ENCODE measurements at places on chromosomes 3 and 15.
A peak's percentile ranks its signal among the peaks of the same experiment; 100 is the strongest.

- DNase-seq, result peak; percentile 17
Measured at GRCh38 chr3:48851407-48851806, 3.7 kb upstream of the PRKAR2A start.

GRCh38 chr3:101851850-101852714 is 2.8 kb downstream of the NFKBIZ start:
- no peak for DNase-seq

- DNase-seq, result no peak
Measured at GRCh38 chr3:17945018-17945798, 202.8 kb upstream of the TBC1D5 start.

DNA sequence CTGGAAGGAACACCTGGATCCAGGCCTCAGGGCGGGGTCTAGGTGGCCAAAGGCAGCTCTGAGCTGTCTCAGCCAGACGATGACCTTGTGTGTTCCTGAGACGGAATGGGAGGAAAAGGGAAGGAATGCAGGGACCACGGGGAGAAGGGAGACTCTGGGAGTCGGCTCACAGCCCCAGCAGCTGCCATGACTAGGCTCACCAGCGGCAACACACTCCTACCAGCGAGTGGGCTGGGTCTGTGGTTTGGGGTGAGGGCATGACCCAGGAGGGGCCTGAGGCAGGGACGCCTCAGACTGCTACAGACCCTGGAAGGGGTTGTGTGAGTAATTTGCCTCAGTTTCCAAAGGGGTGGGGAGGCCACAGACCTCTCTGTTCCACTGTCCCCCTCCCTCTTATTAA is 19.8 kb downstream of the IQSEC1 start:
- DNase-seq, result no peak

DNA sequence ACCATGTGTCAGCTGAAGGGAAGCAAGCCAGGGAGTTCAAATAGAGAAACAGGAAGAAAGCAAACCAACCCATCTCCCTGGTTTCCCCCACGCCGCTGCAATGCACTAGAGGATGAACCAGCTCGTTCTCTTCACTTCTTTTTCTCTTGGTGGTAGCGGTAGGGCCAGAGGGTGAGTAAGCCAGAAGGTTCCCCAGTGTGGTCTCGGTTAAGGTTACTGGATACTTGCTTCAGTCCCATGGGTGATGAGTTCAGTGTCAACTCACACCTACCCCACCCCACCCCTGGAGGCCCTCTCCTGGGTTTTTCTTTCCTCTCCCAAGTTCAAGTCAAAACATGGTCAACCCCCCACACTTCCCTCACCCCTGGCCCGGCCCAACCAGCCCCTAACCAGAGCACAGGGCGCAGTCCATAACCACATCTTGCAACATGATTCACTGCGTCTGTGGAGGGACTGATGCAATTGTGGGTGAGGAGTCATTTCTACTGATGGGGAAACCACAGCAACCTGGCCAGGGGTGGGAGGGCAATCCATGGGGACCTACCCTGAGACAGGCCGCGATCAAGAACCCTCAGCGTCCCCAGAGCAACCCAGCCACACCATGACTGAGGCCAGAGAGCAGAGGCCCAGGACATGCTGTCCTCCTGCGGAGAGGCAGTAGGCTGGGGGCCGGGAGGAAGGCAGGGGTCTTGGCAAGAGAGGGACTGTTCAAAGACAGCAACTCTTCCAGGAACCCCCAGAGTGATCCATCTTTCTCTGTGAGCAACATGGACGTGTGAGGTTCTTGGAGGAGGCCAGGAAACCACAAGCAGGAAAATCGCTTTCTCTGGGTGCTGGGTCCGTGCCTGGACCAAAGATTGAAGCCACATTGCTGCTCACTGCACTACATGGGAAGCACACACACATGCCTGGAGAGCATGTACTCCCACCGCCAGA is 276.6 kb downstream of the UACA start:
- DNase-seq, result no peak

DNA sequence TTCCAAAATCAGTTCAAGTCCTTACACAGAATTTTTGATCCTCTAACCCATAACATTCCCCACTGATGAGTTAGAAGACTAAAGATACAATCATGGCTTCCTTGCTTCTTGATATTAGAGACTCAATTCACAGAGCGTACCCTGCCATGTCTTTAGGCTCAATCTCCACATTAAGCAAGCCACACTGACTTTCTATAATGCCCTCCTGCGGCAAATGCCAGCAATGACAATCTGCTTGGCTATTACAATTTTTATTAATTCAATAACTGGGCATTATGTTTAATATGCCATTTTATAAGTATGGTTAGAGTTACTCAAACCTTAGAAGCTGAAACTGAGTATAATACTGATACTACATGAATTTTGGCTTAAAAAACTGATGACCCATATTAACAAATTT is 479.7 kb upstream of the NR2F2 start:
- DNase-seq, result no peak

GRCh38 chr15:101168898-101169494 is 82.9 kb downstream of the CHSY1 start:
- no peak for DNase-seq

- no peak for DNase-seq
Measured at GRCh38 chr3:160649596-160649995, 27.4 kb upstream of the ARL14 start.

GRCh38 chr3:158074591-158074990 is 31.6 kb downstream of the SHOX2 start:
- no peak for DNase-seq

- no peak for DNase-seq
Measured at GRCh38 chr3:155412904-155413303, 119.4 kb upstream of the STRIT1 start.

DNA sequence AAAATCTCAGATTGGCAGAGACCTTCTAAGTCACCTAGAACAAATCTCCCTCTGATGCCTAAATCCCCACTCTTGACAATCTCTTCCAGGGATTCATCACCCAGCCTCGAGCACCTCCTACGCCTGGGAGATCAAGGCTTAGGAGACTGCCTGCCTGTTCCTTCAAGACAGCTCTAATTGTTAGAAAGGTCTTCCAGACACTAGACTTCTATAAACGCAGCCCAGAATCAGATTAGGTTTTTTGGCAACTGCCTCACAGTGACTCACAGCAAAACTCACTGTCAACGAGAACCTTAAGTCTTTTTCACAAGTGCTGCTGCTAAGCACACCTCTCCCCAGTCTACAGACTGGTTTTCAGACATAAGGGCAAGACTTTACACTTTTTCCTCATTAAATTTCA is 23.1 kb downstream of the SRGAP3 start:
- DNase-seq, result no peak

DNA sequence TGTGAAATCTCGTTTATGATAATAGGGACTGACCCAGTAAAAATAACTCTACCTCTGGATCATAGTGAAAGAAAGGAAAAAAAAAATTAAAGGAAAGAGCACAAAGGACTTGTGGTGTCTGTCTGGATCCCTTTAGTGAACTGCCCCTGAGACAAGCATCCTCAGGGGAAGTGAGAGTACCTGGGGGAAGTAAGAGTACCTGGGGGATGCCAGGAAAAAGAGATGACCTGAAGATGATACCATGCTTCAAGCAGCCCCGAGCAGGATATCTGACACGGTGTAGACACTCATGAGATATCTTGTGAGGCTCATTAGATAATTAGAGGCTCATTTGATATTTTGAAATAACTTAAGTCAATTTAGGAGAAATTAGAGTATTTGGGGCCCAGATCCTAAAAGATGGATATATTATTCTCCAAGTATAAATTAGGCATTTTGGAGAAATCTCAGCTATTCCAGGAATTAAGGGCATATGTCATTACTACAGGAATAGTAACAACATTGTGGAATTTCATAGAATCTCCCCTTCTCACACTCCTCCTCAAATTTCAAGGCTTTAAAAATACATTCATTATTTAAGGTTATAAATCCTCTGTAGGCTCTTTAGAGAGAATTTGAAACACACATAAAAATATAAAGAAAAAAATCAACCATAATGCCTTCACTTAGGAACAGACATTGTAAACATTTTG is 36.3 kb upstream of the PSMD6 start:
- no peak for DNase-seq

DNA sequence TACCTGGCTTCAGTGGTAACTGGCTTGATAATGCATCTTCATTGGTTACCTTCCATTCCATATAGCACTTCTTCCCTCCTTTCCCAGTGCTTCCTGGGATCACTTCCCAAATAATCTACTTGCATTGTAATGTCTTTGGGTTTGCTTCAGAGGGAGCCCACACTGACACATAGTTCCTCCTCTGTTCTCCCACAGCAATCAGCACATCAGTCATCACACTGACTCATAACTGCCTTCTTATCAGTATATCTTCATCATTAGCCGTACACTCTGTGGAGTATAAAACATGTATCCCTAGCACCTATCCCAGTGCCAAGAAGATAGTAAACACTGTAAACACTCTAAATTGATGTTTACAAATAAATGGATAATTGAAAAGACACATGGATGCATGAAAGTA is 91.4 kb upstream of the SCN10A start:
- no peak for DNase-seq

DNA sequence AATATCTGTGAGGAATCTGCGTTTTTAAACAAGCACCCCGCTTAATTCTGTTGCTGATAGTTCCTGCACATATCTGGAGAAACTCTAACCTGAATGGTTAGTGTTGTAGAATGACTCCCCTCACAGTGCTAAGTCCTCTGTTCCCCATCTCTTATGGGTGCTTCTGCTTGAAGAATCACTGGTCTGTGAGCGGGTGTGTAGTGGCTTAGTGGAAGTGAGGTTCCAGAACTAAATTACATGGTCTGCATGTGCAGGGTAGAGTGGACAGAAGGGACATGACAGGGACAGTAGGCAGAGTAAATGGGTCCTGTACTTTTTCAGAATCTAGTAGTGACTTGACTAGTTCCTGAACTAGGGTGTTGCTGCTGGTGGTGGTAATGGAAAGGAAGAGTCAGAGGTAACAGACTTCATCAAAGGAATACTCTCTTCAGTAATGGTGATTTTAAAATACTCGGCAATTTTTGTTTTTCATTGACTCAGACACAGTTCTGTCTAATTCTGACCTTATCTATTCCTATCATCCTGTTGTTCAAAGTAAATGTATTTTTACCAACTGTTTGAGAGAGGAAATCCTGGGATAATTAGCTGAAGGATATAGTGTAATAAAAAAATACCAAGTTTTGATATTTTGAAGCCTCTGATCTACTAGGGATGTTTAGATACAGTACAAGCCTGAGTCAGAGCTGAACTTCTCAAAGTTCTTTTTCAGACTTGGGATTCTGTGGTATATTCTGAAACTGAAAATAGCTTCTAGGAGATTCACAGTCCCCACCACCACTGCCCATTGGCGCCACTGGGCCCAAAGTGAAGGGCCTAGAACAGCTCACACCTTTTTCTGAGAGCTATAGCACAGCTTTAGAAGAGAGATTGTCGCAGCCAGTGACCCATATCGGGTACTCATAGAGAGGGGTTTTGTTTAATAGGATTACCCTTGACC is 55.5 kb downstream of the FNDC3B start:
- no peak for DNase-seq

DNA sequence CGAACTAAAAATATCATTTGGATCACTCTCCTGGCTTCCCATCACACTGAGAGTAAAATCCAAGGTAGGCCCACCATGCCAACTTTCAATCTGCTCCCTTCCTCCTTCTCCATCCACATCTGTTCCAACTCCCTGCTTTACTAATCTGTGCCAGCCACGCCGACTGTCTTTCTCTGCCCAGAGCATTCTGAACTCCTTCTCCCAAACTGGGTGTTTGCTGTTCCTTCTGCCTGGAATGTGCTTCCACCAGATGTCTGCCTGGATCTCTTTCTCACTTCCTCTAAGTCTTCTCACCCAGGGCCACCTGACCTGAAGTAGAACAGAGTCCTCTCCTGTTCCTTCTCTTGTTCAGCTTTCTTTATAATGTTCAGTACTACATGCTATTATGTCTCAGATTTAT is 5.6 kb upstream of the ARL8B start:
- DNase-seq, result no peak

DNA sequence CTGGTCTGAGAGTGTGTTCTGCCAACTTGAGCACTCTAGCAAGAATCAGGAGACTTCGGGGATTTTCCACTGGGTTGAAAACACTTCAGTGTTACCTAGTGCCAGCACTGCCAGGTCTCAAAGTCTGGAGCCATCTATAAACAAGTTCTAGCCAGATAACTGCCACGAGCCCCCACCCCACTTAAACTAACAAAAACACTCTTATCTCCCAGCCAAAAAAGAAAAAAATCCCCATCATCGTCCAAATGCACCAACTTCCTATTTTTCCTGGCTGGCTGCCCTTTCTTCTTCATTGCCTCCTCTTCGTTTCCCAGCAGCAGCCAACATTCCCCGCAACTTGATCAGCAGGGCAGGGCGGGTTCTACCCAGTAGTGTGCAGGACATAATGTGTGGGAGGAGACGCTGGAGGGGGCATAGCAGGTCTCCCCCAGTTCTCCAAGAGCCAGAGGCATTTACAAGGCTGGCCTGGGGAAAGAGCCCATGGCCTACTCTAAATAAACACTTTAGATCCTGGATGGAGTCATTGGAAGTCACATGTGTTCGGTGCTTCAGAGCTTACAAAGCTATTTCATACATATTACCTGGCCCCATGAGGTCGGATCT is 29.5 kb downstream of the C2CD4B start:
- DNase-seq, result no peak

DNA sequence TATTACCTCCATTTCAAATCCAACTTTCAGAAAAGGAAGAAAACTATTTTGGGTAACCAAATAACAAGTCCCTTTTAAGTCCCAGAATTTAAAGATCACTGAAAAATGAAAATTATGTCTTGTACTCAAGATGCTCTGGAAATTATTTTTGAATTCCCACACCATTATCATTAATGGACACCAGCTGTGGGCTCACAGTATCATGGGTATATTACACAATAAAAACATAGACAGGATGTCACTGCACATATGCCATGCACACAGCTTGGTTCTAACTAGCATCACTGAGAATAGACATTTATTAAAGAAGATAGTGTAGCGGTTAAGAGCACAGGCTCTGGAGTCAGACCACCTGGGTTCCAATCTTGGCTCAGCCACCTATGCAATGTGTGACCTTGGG is 130.4 kb downstream of the FRMD5 start:
- DNase-seq, result no peak

DNA sequence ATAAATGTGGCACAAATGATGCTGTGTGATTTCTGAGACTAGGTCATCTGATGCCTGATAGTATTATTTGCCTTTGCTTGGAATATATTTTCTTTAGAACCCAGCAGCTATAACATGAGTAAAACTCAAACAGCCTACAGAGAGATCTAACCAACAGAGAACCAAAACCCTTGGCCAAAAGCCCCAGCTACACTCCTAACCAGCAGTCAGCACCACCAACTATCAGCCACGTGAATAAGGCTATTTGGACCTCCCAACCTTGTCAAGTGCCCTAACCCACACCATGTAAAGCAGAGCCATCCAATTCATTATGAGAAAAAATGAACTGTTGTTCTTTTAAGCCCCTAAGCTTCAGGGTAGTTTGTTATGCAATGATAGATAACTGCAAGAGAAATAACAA is 114.6 kb upstream of the MELTF start:
- DNase-seq, result no peak
